ENCODE measurements at places on chromosomes 7 and 10.

GRCh38 chr10:97076781-97077180, 109.0 kb downstream of the SLIT1 start:
- no peak for DNase-seq

- no peak for DNase-seq
These were observed 259.9 kb downstream of the GLRX3 start for GRCh38 chr10:130396044-130396443.

- DNase-seq = no peak
These were observed 3.9 kb upstream of the MACC1 start for GRCh38 chr7:20220921-20221547.

DNA sequence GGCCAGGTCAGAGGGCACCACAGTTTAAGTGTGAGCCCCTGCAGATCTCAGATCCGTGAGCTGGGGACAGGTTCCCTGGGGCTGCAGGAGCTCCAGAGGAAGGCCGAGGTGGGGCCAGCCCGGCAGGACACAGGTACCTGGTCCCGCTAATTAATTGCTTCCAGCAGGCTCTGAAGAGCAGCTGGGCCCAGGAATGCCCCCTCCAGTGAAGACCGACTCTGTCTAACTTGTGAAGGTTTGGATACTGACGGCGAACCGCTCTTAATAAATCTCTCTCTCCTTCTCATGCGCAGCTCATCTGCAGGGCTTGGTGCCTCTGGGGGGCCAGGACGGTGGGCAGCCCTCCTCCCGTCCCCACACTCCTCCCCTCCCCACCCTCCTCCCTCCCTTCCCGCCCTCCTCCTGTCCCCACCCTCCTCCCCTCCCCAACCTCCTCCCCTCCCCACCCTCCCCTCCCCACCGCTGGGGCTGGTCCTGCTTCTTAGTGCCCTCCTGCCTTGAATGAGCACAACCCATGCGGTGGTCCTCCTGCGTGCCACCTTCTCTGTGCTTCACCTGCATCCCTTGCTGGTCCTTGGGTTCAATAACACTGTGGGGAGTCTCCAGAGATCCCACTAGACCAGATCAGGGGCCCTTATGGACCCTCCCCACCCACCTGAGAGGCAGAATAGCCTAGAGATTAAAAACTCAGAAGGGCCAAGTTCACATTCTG, 38.3 kb downstream of the PDGFA start:
- DNase-seq = no peak

GRCh38 chr10:62461120-62461519, 87.0 kb downstream of the ZNF365 start:
- no peak for DNase-seq

DNA sequence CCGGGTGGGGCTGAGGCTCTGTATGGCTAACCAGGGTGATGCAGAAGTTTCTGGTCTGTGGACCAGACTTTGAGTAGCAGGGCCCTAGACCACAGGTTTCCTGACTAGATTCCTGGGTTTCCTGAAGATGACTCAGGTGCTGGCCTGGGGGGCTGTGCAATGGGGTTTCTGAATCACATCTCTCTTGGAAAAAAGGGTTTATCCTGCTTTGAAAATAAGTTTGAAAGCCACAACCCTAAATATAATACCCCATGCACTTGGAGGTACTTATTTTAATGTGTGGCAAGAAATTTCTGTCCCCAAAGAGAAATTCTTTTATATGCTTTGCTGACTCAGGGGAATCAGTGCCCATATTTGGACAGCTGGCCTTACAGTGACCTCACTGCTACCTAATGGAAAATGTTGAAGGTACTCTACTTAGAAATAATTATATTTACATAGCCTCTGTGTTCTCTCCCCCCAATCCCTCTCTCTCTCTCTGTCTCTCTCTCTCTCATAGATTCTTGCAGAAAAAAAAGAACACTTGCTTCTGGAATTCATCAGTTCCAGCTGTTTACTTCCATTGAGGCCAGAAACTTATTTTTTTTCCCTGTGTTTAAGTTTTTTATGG, 184.4 kb upstream of the LYZL2 start:
- DNase-seq = no peak

DNA sequence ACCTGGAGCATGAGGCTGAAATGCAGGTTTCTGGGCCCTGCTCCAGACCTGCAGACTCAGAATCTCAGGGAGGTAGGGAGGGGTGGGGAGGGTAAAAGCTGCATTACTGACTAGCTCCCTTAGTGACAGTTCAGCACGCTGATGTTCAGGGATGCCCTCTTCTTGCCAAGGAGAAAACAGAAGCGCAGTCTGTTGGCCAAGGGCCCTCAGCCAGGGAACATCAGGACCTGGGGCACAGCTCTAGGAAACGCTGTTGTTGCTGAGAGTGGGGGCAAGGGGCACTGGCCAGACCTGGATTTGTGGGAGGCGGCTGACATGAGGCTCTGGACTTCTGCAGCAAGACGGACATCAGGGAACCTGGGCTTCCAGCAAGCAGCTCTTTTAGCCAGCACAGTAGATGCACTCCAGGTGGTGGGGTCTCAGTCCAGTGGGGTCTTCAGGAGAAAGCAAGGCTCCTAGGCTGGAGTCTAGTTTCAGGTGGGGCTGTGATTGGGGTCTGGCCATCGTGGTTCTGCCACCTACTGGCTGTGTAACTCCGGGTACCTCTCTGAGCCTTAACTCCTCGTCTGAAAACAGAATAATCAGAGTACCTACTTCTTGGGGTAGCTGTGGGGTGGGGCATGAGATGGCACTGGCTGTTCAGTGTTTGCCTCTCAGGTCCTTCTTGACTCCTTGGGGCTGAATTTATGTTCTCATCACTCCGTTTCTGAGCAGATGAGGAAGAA, 72.9 kb upstream of the PRLHR start:
- no peak for DNase-seq

- DNase-seq = no peak
These were observed 135.7 kb downstream of the DNAJB6 start for GRCh38 chr7:157472311-157473050.

DNA sequence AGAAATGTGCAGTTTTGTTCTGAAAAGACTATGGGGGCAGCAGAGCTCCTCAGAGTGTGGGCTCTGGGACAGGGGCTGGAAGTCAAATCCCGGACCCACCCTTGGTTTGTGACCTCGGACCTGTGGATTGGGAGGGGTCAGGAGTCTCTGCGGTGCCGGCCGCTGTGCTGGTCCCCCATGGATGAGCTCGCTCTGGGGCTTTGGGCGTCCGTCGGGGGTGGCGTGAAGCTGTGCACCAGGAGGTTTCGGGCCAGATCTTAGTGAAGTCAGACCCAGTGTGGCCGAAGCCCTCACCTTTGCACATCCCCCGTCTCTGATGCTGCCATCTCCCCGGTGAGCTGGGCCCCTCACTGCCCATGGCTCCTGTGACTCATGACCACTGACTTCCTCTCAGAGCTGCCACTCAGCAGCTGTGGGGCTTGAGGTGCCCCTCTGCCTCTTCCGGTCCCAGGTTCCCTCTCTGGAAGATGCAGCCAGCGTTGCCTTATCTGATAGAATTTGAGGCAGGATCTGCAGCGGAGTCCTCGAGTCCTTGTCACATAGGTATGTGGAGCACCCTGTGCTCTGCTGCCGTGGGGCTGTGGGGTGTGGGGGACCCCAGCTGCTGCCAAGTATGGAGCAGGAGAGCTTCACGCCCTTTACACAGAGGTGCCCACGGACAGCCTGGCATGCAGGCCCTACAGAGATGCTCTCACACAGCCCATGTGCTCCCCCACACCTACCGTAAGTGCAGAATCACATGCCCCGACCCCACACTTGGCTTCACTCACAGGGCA, 11.4 kb upstream of the SCART1 start:
- DNase-seq = no peak

- DNase-seq = no peak
These were observed 139.8 kb upstream of the NAMPT start for GRCh38 chr7:106424476-106425016.

- DNase-seq = no peak
These were observed 42.1 kb downstream of the EBF3 start for GRCh38 chr10:129921801-129922597.

- no peak for DNase-seq
These were observed 31.1 kb downstream of the NUB1 start for GRCh38 chr7:151372612-151373265.

- DNase-seq = peak; percentile 51
These were observed 82.7 kb downstream of the PAX2 start for GRCh38 chr10:100827819-100828737.

GRCh38 chr10:89645742-89646172, 715 bp upstream of the PANK1 start:
- no peak for DNase-seq

- no peak for DNase-seq
These were observed 308.4 kb downstream of the ZNF248 start for GRCh38 chr10:37549054-37549453.

DNA sequence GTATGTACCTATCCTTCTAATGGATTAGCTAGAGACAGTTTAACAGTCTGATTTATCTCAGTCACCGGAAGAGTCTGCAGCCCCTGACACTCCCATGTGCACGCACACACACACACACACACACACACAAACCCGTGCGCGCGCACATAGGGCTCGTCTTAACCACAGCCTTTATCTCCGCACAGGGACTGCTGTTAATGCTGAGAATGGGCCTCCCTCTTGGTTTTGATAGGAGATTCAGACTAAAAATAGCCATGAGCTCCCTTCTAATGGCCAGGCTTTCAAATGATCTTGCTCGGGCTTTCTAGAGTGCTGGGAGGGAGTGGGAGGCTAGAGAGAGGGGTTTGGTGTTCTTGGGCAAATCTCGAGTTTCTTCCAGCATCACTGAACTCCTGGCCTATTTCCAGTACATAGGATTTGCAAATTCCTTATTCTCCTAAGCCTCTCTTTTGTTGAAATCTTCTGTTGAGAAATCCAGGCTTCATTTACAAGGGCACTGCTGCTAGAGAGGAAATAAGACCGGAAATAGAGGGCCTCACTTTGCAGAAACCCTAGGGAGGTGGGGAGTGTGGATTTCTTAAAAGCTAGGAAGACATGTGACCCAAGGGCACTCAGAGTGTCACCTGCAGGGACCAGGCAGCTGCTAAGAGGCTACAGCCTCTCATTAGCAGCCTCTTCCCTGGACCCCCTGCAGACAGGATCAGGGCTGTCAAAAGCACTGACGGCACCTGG, 2.4 kb downstream of the TMEM72 start:
- DNase-seq = no peak

- DNase-seq = no peak
These were observed 1.5 kb downstream of the ENTPD7 start for GRCh38 chr10:99660662-99661376.

DNA sequence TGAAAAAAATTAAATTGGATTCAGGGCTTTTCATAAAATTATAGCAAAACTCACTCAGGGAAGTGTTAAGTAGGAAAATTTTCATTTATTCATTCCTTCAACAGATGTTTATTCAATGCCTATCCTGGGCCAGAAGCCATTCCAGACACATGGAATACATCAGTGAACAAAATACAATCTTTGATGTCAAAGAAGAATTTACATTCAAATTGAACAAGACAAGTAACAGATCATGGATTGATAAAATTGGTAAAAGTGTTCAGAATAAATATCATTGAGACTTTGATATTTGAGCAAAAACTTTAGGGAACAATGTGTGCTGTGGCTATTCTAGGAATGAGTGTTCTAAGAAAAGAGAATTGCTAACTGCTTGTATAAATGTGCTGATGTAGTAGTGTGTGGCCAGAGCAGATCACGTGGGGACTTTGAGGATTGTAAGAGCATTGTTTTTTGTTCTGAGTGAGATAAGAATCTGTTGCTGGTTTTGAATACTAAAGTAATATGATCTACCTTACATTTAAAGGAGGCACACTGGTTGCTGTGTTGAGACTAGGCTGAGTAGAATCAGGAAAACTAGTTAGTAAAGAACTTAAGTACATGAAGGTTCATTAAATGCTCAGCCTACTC, 957.2 kb downstream of the PCDH15 start:
- DNase-seq = no peak

DNA sequence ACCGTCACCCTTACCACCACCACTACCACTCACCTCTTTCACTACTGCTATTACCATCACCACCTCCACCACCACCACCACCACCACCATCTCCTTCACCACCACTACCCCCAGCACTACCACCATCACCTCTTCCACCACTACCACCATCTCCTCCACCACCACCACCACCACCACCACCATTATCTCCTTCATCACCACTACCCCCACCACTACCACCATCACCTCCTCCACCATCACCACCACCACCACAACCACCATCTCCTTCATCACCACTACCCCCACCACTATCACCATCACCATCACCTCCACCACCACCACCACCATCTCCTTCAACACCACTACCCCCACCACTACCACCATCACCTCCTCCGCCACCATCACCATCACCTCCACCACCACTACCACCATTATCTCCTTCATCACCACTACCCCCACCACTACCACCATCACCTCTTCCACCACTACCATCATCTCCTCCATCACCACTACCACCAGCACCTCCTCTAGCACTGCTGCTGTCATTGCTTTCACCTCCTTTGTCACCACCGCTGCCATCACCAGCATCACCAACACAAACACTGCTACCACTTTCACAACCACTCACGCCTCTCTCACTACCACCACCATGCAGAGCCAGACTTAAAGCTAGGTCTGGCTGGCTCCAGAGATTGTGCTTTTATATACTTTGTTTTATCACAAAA, 109.3 kb downstream of the ICA1 start:
- DNase-seq = no peak

DNA sequence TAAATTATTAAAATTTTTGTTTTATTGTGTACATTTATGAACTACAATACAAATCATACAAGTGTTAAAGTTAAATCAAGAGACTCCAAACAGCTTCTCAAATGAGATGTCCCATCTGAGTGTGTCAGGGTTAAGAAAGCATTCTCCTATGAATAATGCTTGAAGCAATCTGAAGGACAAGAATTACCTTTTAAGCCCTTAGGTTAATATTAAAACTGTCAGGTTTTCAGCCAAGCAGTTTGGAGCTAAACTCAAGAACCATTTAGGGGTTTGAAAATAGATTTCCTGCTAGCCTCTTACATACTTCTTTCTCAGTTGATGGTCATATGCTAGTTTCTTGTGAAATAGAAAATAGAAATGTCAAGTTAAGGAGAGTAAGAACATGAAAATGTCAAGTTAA, 38.3 kb downstream of the LIPJ start:
- no peak for DNase-seq

DNA sequence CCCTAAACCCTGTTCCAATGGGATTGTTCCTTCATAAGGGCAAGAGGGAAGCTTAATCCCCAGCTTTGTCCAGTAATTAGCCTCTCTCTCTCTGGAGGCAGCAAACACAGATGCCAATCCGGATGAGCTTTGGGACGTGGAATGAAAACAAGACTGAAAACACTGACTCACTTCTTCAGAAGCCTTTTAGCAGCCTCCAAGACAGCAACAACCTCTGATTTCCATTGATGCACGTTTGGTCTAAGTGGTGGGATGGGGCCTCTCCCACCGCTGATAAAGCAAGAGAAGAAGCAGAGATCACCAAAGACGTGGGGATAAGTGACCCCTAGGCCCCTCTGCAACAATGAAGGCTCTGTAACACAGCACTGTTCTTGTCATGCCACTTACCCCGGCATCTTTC, 5.8 kb upstream of the GFRA1 start:
- no peak for DNase-seq

GRCh38 chr7:15554081-15554480, 7.7 kb downstream of the AGMO start:
- no peak for DNase-seq

GRCh38 chr10:132803416-132804210, 17.7 kb upstream of the NKX6-2 start:
- no peak for DNase-seq

- no peak for DNase-seq
These were observed 52.4 kb upstream of the NANOS1 start for GRCh38 chr10:118977022-118977599.

All from progenitor cell of endocrine pancreas (in vitro differentiated cells).